ENCODE measurements at places on chromosomes 4 and X. TPM values are rescaled to one million over a fixed set of nuclear protein-coding genes. Genes with fewer than 3 reads are reported as not detected.

DNA sequence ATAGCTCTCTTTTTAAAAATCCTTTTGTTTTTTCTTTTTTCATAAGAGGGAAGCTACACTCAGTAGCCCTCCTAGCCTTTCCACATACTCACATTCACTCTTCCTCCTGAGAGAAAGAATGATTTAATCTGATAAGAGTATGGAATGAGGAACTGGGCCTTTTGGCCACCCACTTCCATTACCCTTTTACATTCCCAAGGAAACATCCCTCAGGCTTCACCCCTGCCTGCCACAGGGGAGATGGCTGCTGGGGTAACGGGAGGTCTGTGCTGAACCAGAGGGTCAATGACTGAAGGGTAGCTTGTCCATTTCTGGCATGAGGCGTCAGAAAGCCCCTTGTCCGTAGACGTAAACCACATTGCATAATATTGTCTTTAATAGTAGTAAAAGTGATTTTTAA lies 67.2 kb upstream of the CCSER1 start:
- DNase-seq = no peak

GRCh38 chr4:3266076-3266475 lies 17.1 kb downstream of the MSANTD1 start:
- DNase-seq = no peak

GRCh38 chr4:145130788-145131399 lies 32.8 kb downstream of the ABCE1 start:
- DNase-seq = no peak

GRCh38 chr4:116346750-116347149 lies 738.6 kb downstream of the TRAM1L1 start:
- no peak for DNase-seq

- no peak for DNase-seq
Measured at GRCh38 chrX:4841216-4841745, 1127.8 kb upstream of the PRKX start.

DNA sequence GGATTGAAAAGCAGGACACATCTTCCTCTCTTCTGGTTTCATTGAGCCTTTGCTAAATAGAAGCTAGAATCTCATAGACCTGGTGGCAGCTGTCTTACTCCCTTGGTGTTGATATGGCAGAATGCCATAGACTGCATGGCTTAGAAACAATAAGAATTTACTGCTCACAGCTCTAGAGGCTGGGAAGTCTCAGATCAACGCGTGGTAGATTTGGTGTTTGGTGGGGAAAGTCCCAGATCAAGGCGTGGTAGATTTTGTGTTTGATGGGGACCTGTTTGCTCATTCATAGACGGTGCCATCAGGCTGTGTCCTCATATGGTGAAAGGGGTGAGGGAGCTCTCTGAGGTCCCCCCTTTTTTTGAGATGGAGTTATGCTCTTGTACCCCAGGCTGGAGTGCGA lies 57.6 kb upstream of the PPP2R3B start:
- no peak for DNase-seq

DNA sequence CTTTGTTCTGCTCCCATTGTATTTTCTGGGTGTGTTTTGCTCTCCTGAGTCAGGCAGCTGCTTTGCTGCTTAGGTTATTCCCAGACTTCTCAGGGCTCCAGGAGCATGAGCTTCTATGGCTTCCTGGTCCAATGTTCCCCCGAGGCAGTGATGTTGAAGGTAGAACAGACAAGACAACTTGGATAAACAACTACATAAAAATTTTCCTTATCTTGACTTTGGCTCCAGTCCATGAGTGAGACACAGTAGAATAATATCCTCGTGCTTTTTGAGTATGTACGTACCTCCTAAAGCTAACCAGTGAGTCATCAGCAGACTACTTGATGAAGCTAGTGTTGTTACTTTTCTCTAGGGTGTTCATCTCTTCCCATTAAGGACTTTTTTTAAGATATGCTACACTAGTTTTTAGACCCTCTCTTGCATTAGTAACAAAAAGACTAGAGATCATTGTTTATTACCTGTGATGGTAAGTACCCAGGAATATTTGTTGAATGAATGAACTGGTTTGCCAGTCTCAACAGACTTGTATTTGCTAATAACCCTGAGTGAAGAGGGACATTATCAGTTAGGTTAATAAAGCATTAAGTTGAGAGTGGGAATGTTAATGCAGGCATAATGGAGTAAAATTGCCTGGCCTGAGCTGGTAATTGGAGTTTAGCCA lies 131.9 kb downstream of the FHIP1A start:
- peak; percentile 66 for DNase-seq

- no peak for DNase-seq
Measured at GRCh38 chr4:118969359-118969758, 80.7 kb downstream of the SYNPO2 start.

DNA sequence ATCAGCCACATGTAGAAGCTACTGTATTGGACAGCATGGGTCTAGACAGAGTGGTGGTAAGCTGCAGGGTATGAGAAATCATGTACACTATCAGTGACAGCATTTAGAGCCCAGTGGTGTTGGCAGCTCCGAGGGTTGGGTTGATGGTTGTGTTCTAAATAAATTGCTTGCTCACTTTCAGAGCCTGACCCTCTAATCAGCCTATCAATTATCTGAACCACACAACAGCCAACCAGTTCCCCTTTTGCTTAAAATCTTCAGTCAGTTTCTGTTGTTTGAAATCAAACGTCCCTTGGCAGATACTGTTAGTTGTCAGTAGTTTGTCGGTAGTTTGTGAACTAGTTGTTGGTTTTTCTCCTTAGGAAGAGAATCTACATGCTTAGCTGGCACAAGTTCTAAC lies 99.8 kb upstream of the RAI2 start:
- no peak for DNase-seq

DNA sequence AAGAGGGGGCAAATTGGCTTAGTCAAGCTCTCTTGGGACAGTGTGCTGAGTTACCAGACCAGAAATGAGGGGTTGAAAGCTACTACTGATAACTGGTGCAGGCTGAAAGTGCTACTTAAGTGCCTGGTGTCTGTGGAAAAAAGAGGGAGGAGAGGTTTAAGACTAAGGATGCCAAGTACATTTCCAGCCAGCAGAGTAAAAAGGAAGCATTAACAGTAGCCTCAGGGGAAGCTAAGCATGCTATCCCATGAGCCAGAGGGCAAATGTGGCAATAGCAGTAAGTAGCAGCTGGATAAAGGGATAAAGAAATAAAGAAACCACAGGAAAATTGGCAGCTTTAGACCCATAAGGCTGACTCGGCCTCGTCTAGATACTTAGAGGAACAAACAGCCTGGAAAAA lies 196.3 kb upstream of the MAB21L2 start:
- DNase-seq = no peak

DNA sequence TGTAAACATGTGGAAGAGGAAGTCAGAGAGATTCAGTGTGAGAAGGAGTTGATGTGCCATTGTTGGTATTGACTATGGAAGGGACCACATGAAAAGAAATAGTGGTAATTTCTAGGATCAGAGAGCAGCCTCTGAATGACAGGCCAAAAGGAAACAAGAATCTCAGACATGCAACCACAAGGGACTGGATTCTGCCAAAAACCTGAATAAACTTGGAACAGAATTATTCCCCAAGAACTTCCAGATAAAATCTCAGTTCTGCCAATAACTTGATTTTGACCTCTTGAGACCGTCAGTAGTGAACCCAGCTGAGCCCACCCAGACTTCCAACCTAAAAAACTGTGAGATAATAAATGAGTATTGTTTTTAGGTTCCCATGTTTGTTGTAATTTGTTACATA lies 653.6 kb upstream of the NR3C2 start:
- no peak for DNase-seq

DNA sequence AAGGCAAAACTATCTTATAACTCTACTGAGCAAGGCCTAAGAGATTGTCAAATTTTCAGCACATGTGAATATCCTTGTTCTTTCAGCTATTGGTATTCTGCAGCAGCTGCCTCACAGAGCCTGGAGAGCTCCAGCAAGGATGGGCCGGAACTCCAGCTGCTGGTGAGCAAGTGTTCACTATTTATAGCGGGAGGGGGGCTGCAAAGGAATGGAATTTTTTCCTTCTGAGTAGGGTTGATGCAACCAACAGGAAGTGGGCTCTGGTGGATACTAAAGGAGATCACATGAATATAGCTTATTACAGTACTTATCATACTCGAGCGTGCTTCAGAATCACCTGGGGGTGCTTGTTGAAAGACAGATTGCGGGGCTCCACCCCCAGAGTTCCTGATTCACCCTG lies 20.2 kb upstream of the SETD7 start:
- no peak for DNase-seq

DNA sequence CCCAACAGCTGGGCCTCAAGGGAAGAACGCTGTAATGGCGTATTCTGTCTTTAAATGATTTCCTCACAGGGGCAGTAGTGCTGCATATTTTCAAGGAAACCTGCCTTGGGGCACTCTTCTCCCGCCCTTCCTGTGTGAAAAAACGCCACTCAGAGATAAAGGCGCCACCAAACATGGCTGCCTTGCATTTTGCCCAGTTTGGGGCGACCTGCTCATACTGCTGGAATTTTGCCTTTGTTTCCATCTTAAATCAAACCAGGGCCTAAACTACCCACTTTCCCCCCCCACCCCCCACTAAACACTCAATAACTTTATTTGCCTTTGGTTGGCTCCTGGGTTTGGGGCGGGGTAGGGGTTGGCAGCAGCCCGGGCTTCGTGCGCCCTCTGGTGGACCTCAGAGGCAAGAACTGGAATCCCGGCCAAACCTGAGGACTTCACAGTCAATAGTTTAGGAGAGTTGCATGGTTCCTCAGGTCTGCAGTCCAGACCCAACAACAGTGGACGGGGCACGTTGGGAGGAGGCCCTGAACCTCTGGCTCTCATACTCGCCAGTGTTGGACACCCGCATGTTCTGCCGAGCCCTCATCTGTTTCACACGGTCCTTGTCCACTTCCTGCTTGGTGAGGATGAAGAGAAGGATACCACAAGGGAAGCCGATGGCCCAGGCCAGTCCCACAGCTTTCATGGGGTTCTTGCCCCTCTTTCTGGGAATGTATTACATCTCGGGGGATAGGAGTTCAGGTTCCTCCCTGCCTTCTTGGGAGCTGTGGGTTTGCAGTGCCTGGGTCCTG lies 220.1 kb upstream of the STK26 start:
- peak; percentile 84 for DNase-seq

GRCh38 chr4:121950680-121951520 lies 960 bp downstream of the TRPC3 start:
- peak; percentile 7 for DNase-seq

DNA sequence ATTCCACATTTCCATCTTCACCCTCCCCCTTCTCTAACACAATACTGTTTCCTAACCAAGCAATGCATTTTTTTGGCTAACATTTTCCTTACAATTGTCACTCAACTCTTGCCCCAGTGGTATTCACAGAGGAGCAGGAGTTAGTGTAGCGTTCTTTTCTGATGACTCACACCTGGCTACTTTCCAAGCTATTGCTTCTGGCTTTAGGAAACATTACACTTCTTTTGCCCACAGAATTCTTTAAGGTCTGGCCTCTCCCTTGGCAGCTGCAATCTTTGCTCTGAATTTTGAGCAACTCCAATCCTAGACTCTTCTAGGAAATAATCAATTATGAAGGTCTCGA lies 27.5 kb upstream of the PDGFC start:
- peak; percentile 67 for DNase-seq

Gene ARR3
- polyA plus RNA-seq = 0.43 TPM

Gene CABS1
- polyA plus RNA-seq = not detected

Gene NCAPG
- 11.3 TPM for polyA plus RNA-seq

Gene GPAT3
- 17.0 TPM for polyA plus RNA-seq

Gene FRMPD4
- polyA plus RNA-seq = 0.19 TPM

Gene STK32B
- 1.6 TPM for polyA plus RNA-seq

Gene GUCY1A1
- polyA plus RNA-seq = 25.3 TPM

Gene ETDA
- polyA plus RNA-seq = not detected

Gene SPANXN5
- not detected for polyA plus RNA-seq
